ENCODE measurements at places on chromosomes 6 and 20. TPM values are rescaled to one million over a fixed set of nuclear protein-coding genes. Genes with fewer than 3 reads are reported as not detected.

DNA sequence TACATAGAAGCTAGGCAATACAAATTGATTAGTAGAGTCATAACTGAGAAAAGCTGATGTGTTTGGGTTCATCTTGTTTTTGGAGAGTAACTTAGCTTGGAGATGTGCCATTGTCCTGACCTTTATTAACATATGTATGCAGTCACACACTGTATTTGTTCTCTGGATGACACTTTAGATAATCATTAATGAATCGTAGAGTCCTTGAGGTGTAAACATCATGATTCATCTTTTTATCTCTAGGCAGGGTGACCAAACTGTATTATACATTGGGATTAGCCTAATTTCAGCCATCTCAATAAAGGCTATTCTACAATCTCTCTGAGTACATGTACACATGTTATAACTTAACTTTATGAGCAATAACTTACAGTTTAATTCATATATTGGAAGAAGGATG lies 3.6 kb upstream of the MTCL3 start:
- no peak overlapping the region for H3K4me3 ChIP-seq
- H3K4me1 ChIP-seq = peaks cover 14% of the 10 kb centered on the region
- peaks cover 2% of the 10 kb centered on the region for H3K36me3 ChIP-seq
- DNase-seq = no peak
- H3K27me3 ChIP-seq = peaks cover 58% of the 10 kb centered on the region
- no peak overlapping the region for H3K27ac ChIP-seq

Gene MRPS18B
- 16.3 TPM for total RNA-seq

DNA sequence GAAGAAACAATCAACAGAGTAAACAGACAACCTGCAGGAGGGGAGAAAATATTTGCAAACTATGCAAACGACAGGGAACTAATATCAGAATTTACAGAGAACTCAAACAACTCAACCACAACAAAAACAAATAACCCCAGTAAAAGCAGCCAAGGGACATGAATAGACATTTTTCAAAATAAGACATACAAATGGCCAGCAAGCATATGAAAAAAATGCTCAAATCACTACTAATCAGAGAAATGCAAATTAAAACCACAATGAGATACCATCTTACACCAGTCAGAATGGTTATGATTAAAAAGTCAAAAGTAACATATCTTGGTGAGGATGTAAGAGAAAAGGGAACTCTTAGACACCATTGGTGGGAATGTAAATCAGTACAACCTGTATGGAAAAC lies 215.0 kb downstream of the THBS2 start:
- H3K27ac ChIP-seq = no peak overlapping the region
- H3K4me1 ChIP-seq = no peaks in the 10 kb centered on the region
- H3K27me3 ChIP-seq = peaks cover 6% of the 10 kb centered on the region
- DNase-seq = no peak
- no peak overlapping the region for H3K4me3 ChIP-seq
- H3K36me3 ChIP-seq = no peaks in the 10 kb centered on the region

- peak overlapping the region; percentile 93 for H3K27ac ChIP-seq
- H3K4me1 ChIP-seq = peaks cover 60% of the 10 kb centered on the region
- peak overlapping the region; percentile 82 for H3K4me3 ChIP-seq
- DNase-seq = no peak
Observed at GRCh38 chr6:106114492-106114891, 28.4 kb downstream of the PRDM1 start.

DNA sequence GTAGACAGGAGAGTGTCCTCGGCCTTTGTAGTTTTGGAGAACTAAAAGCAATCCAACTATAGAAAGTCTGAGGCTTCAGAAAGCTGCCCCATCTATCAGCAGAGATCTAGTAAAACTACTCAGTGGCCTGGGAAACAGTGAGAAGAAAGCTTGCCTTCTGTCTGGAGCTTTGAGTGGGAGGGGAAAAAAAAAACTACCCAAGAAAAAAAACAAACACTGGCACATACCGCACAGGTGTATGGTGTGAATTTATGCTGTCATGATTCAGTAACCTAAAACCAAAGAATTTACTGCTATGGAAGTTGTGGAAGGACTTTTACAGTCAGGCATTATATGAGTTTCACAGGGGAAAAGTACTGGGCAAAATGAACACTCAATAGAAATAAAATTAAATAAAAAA lies 280.5 kb downstream of the ADGRB3 start:
- H3K4me1 ChIP-seq = no peaks in the 10 kb centered on the region
- no peaks in the 10 kb centered on the region for H3K36me3 ChIP-seq
- H3K27me3 ChIP-seq = no peaks in the 10 kb centered on the region
- DNase-seq = no peak
- no peak overlapping the region for H3K4me3 ChIP-seq
- no peak overlapping the region for H3K27ac ChIP-seq

DNA sequence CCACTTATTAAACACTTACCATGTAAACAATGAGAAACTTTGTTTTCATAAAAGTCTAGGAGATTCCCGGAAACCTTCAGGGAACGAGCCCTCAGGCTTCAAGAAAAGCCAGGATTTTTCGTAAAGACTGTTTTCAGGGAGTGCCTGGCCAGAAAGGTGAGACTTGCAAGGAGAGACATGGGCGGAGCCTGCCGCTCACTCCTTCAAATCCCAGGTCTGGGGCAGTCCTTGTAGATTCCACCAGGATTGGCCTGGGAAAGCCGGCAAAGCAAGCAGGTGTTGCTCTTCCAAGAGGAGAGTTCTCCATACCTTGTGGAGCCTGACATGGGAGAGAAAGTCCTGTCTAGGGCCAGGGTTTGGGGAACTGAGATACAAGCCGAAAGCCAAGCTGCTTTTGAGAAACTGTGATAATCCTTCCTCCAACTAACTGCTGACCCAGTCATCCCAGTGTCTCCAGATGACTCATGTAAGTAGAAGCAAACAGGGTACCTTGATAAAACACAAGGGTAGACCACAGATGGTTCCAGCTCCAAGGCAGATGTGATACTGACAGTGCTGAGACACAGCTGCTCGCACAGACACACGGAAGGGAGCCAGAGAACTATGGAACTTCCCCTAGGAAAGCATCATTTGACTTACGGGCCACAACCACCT lies 69.4 kb upstream of the NAA20 start:
- no peak overlapping the region for H3K4me3 ChIP-seq
- peaks cover 13% of the 10 kb centered on the region for H3K27me3 ChIP-seq

Gene PTPRA
- 76.5 TPM for total RNA-seq

GRCh38 chr6:143545165-143545564 lies 33.6 kb upstream of the FUCA2 start:
- H3K4me1 ChIP-seq = peaks cover 73% of the 10 kb centered on the region
- DNase-seq = no peak
- H3K27me3 ChIP-seq = no peaks in the 10 kb centered on the region
- H3K4me3 ChIP-seq = peak overlapping the region; percentile 77
- peak overlapping the region; percentile 97 for H3K27ac ChIP-seq

Gene PCK1
- not detected for total RNA-seq

Gene IL20RA
- total RNA-seq = not detected

DNA sequence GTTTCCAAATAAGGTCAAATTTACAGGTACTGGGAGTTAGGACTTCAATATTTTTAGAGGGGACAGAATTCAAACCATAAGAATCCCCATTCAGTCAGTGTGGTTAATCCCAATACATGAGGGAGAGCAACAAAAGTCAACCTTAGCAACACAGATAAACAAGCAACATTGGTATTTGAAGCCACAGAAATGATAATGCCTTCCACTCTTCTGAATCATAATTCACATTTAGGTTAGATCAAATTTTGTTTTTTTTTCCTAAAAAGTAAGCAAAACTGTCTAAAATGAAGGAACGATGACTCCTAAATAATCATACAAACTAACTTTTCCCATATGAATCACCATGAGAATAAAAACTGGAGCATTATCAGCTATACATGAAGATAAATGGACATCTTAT lies 246.0 kb upstream of the TENT5A start:
- no peak overlapping the region for H3K4me3 ChIP-seq
- H3K4me1 ChIP-seq = no peaks in the 10 kb centered on the region
- H3K27ac ChIP-seq = no peak overlapping the region
- H3K36me3 ChIP-seq = peaks cover 3% of the 10 kb centered on the region

- H3K4me3 ChIP-seq = no peak overlapping the region
- no peaks in the 10 kb centered on the region for H3K27me3 ChIP-seq
- H3K27ac ChIP-seq = no peak overlapping the region
- no peaks in the 10 kb centered on the region for H3K4me1 ChIP-seq
- DNase-seq = no peak
Observed at GRCh38 chr6:65701325-65701724, 5.7 kb downstream of the EYS start.

DNA sequence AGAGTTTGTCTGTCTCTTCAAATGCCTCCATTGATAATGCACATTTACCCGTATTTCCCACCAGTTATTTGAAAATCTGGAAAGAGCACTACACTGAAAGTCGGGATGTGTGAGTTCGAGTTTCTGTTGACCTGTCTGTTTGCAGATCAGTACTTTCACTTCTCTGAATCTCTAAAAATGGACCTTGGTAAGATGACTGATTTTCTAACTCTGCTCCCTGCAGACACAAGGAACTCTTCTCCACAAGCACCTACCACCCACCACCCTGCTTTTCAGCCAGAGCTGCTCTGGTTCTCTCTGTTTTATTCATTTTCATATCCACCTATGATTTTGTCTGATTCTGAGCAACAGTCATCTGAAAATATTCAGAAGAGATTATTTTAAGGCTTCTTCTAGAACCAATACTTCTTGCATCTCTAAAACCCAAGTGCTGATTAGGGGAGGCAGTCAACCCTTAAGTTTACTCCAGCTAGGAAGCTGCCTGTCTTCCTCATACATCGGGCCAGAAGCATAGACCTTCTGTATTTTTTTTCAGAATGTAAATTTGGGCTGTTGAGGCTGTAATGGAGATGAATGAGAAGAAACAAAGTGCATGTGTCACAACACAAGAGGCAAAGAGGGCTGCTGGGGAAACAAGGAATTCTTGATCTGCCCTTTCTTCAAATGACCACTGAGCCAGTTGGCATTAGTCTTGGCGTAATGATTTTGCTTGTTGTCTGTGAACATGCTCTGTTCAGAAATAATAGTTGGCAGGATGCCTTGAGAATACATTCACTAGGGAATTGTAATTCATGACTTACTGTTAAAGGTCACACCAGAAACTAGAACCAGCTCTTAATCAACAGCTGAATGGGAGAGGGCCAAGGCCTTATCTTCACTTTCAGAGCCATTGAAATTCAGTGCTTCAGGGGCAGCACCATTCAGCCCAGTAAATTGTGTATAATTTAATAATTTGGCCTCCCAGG lies 85.4 kb upstream of the MYLIP start:
- H3K36me3 ChIP-seq = no peaks in the 10 kb centered on the region
- H3K27ac ChIP-seq = no peak overlapping the region
- DNase-seq = no peak
- peak overlapping the region; percentile 34 for H3K4me3 ChIP-seq
- no peaks in the 10 kb centered on the region for H3K27me3 ChIP-seq

GRCh38 chr6:91476000-91476399 lies 889.1 kb upstream of the MAP3K7 start:
- no peaks in the 10 kb centered on the region for H3K4me1 ChIP-seq
- no peaks in the 10 kb centered on the region for H3K27me3 ChIP-seq
- DNase-seq = no peak
- H3K4me3 ChIP-seq = no peak overlapping the region
- no peak overlapping the region for H3K27ac ChIP-seq
- H3K36me3 ChIP-seq = no peaks in the 10 kb centered on the region

DNA sequence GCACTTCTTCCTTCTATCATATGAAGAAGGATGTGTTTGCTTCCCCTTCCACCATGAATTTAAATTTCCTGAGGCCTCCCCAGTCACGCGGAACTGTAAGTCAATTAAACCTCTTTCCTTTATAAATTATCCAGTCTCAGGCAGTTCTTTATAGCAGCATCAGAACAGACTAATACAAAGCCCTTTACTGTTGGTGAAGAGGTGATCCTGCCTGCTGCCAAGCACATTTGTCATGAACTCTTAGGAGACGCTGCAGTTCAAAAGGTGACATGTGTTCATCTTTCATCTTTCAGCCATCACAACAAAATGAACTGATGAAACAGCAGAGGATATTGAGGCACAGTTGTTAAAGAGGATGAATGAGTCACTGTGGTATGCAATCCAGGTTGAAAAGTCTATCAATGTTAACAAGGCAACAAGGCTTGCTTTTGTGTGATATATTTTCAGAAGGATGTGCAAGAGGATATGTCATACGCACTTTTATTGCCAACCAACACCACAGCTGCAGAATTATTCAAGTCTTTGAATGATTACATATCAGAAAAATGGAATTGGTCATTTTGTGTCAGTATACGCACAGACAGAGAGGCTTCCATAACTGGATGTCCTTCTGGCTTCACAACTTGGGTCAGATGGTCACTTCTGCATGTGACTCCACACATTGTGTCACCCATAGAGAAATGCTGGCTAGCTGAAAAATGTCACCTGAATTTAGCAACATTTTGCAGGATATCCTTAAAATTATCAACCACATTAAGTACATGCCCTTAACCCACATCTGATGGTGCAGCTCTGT lies 52.4 kb upstream of the PLN start:
- no peak overlapping the region for H3K4me3 ChIP-seq
- H3K4me1 ChIP-seq = peaks cover 11% of the 10 kb centered on the region
- no peak for DNase-seq
- peaks cover 19% of the 10 kb centered on the region for H3K36me3 ChIP-seq
- H3K27me3 ChIP-seq = no peaks in the 10 kb centered on the region

GRCh38 chr6:144769142-144769541 lies 484.0 kb downstream of the UTRN start:
- H3K27me3 ChIP-seq = no peaks in the 10 kb centered on the region
- DNase-seq = no peak
- no peak overlapping the region for H3K4me3 ChIP-seq
- H3K27ac ChIP-seq = no peak overlapping the region
- H3K36me3 ChIP-seq = peaks cover 12% of the 10 kb centered on the region
- peaks cover 9% of the 10 kb centered on the region for H3K4me1 ChIP-seq

DNA sequence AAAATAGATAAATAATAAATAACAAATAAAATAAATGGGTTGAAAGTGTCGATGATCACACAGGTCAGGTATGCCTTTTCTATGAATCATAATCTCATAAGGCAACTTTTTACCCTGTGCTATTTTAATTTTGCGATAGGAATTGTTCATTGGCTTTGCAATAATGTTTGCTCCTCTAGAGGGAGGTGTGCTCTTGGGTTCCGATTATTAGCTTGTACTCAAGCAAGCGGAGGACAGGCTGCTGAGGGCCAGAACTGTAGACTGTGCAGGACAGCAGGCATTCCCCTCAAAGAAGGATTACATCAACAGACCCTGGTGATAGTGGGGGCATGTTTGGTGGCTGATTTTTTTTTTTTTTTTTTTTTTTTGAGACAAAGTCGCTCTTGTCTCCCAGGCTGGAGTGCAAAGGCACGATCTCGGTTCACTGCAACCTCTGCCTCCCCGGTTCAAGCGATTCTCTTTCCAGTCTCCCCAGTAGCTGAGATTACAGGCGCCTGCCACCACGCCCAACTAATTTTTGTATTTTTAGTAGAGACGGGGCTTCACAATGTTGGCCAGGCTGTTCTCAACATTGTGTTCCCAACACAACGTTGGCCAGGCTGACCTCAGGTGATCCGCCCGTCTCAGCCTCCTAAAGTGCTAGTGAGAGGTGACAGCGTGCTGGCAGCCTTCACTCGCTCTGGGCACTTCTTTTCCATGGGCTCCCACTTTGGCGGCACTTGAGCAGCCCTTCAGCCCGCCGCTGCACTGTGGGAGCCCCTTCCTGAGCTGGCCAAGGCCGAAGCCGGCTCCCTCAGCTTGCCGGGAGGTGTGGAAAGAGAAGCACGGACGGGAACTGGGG lies 35.6 kb downstream of the RIOK1 start:
- H3K4me1 ChIP-seq = peaks cover 2% of the 10 kb centered on the region
- peaks cover 2% of the 10 kb centered on the region for H3K36me3 ChIP-seq
- no peak overlapping the region for H3K27ac ChIP-seq
- H3K4me3 ChIP-seq = no peak overlapping the region
- no peaks in the 10 kb centered on the region for H3K27me3 ChIP-seq
- DNase-seq = no peak

GRCh38 chr6:32163559-32164258 lies 686 bp upstream of the EGFL8 start:
- H3K36me3 ChIP-seq = peaks cover 3% of the 10 kb centered on the region
- DNase-seq = no peak
- no peaks in the 10 kb centered on the region for H3K27me3 ChIP-seq
- H3K4me3 ChIP-seq = no peak overlapping the region
- peak overlapping the region; percentile 32 for H3K27ac ChIP-seq
